Right atrium auricular region (tissue), 2 donors: ENCODE measurements at places on chromosomes 16 and 17.

DNA sequence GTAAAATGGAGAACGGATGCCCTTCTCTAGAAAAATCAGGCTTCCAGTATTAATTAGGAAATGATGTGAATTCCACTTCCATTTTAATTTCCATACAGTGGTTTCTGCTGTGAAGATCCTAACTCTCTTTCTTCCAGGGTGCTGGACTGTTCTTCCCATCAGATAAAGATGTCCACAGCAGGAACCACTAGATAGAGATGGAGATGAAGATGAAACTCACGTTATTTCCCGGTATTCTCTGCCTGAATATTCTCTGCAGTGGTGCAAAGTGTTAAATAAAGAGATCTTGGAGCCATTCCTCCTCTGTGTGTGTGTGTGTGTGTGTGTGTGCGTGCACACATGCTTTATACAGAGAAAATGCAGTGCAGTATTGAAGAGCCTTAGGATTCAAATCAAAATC, 727.5 kb downstream of the KCNJ2 start:
- H3K27ac ChIP-seq, result no peak overlapping the region
- H3K4me3 ChIP-seq, result no peak overlapping the region
- H3K4me1 ChIP-seq, result no peaks in the 10 kb centered on the region

DNA sequence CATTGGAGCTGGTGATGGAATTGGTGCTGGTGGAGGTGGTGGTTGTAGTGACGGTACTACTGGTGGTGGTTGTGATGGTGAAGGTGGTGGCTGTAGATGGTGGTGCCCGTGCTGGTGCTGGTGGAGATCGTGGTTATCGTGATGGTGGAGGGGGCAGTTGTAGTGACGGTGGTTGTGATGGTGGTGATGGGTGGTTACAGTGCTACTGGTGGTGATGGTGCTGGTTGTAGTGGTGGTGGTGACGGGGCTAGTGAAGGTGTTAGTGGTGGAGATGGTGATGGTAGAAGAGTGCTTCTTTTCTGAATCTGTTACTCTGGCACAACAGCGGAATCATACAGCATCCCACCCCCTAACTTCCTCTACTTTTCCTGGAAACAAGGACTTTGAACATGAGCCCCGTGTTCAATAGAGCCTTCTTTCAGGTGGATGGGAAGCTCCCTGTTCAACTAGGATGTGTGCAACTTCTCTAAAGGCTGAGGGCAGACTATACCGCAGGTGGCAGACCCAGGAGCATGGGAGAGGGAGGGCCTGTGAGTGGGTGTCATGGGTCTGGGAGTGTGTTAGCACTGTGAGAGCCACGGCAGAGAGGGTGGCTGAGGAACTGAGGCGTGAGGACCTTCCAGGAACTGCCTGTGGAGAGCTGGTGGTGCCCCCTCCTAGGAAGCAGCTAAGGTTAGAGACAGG, 8.2 kb downstream of the TBX21 start:
- H3K27me3 ChIP-seq, result no peaks in the 10 kb centered on the region
- H3K27ac ChIP-seq, result no peak overlapping the region
- peak; percentile 51 for DNase-seq
- H3K36me3 ChIP-seq, result no peaks in the 10 kb centered on the region
- no peaks in the 10 kb centered on the region for H3K4me1 ChIP-seq

GRCh38 chr17:37824534-37825485, 80.0 kb upstream of the HNF1B start:
- H3K36me3 ChIP-seq, result no peaks in the 10 kb centered on the region
- H3K4me3 ChIP-seq, result no peak overlapping the region
- no peak for DNase-seq
- no peak overlapping the region for H3K27ac ChIP-seq
- no peaks in the 10 kb centered on the region for H3K4me1 ChIP-seq

DNA sequence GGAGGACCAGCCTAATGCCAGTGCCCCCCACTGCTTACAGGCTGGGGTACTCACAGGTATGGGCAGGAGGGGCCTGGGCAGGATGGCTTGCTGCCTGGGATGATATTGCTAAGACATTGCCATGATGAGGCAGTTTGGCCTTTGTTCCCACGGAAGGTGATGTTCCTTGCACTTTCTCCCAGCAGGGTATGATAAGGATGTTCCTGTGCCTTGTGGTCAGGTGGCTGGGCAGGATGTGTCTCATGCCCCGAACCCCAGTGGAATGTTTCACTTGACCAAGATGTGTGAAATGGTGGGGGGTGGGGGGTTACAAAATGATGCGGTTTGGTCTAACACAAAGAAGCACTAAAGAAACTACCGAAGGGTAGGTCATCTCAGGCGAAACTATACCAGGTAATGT, 337.8 kb upstream of the ZFHX3 start:
- no peaks in the 10 kb centered on the region for H3K4me1 ChIP-seq
- no peak overlapping the region for H3K4me3 ChIP-seq
- H3K36me3 ChIP-seq, result no peaks in the 10 kb centered on the region
- DNase-seq, result no peak
- no peaks in the 10 kb centered on the region for H3K27me3 ChIP-seq
- H3K27ac ChIP-seq, result no peak overlapping the region

DNA sequence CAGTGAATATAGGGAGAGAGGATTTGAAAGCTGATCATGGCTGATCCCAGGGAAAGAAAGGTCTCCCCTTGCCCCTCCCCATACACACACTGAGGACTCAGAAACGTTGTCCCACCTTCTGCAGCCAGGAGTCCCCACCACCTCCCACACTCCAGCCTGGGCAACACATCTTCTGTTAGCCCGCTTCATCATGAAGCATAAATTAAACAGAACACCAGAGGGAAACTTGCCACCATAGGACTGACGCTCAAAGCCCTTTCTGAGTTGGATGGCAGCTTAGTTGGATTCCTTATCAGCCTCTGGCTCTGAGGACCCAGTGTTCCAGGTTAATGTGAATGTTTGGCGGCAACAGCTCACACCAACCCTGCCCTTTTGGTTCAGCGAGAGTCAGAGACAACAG, 33.9 kb downstream of the ARHGAP27 start:
- peaks cover 68% of the 10 kb centered on the region for H3K36me3 ChIP-seq
- H3K27me3 ChIP-seq, result no peaks in the 10 kb centered on the region
- no peak for DNase-seq
- H3K4me1 ChIP-seq, result no peaks in the 10 kb centered on the region
- no peak overlapping the region for H3K4me3 ChIP-seq

DNA sequence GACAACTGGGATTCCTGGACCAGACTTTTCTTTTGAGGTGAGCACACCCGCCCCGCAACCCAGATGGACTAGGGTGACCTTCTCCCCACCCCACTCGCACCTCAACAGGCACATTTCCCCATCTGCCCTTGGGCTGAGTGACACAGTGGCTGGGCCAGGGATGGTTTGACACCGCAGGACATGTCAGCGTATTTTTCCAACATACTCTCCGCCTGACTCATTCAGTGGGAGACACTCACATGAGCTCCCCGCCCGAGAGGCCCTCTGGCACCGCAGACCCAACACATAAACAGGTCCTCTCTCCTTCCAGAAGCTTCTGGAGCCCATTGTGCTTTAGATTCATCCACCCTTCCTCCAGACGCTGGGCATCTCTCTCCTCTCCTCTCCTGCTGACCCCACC, 69.4 kb downstream of the ZDHHC7 start:
- no peak for DNase-seq
- H3K27me3 ChIP-seq, result no peaks in the 10 kb centered on the region
- H3K27ac ChIP-seq, result no peak overlapping the region
- no peaks in the 10 kb centered on the region for H3K36me3 ChIP-seq

- H3K4me3 ChIP-seq, result no peak overlapping the region
- H3K4me1 ChIP-seq, result no peaks in the 10 kb centered on the region
- no peaks in the 10 kb centered on the region for H3K27me3 ChIP-seq
- DNase-seq, result no peak
Observed at GRCh38 chr16:63539276-63539675, 1503.0 kb upstream of the CDH8 start.

- H3K4me3 ChIP-seq, result no peak overlapping the region
- H3K36me3 ChIP-seq, result no peaks in the 10 kb centered on the region
- no peak for DNase-seq
- H3K27ac ChIP-seq, result no peak overlapping the region
- H3K4me1 ChIP-seq, result no peaks in the 10 kb centered on the region
Observed at GRCh38 chr17:76658242-76658662, 14.7 kb upstream of the ST6GALNAC1 start.

GRCh38 chr17:42363767-42364585, 24.3 kb downstream of the STAT3 start:
- peaks cover 90% of the 10 kb centered on the region for H3K4me1 ChIP-seq
- peak; percentile 63 for DNase-seq
- H3K27me3 ChIP-seq, result no peaks in the 10 kb centered on the region
- no peak overlapping the region for H3K4me3 ChIP-seq
- no peaks in the 10 kb centered on the region for H3K36me3 ChIP-seq

- H3K4me1 ChIP-seq, result peaks cover 7% of the 10 kb centered on the region
- H3K4me3 ChIP-seq, result no peak overlapping the region
- DNase-seq, result no peak
- no peaks in the 10 kb centered on the region for H3K36me3 ChIP-seq
- peak overlapping the region; percentile 58 for H3K27ac ChIP-seq
Observed at GRCh38 chr16:69253870-69254341, 57.2 kb upstream of the VPS4A start.
